ENCODE measurements at places on chromosomes 3 and 15. TPM values are rescaled to one million over a fixed set of nuclear protein-coding genes. Genes with fewer than 3 reads are reported as not detected.
A peak's percentile ranks its signal among the peaks of the same experiment; 100 is the strongest.

GRCh38 chr3:135444058-135444457 is 521.5 kb upstream of the PPP2R3A start:
- H3K27me3 ChIP-seq = peaks cover 36% of the 10 kb centered on the region
- no peaks in the 10 kb centered on the region for H3K36me3 ChIP-seq
- no peak overlapping the region for H3K27ac ChIP-seq
- H3K4me3 ChIP-seq = no peak overlapping the region

The LRRC2 gene
- 0.28 TPM for total RNA-seq

DNA sequence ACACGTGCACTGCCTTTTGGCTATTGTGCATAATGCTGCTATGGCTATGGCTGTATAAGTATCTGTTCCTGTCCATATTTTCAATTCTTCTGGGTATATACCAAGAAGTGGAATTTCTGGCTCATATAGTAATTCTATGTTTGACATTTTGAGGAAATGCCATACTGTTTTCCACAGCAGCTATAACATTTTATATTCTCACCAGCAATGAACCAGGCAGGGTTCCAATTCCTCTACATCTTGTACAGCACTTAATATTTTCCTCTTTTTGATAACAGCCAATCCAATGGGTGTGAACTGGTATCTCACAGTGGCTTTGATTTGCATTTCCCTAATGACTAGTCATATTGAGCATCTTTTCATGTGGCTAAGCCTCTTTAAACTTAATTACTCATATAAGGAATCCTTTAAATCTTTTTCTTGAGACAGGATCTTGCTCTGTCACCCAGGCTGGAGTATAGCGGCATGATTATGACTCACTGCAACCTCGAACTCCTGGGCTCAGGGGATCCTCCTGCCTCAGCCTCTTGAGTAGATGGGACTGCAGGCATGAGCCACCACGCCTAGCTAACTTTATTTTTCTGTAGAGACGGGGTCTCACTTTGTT is 38.1 kb upstream of the IGDCC4 start:
- H3K27me3 ChIP-seq = no peaks in the 10 kb centered on the region
- no peak overlapping the region for H3K4me3 ChIP-seq
- no peaks in the 10 kb centered on the region for H3K4me1 ChIP-seq
- peaks cover 45% of the 10 kb centered on the region for H3K36me3 ChIP-seq
- no peak overlapping the region for H3K27ac ChIP-seq

DNA sequence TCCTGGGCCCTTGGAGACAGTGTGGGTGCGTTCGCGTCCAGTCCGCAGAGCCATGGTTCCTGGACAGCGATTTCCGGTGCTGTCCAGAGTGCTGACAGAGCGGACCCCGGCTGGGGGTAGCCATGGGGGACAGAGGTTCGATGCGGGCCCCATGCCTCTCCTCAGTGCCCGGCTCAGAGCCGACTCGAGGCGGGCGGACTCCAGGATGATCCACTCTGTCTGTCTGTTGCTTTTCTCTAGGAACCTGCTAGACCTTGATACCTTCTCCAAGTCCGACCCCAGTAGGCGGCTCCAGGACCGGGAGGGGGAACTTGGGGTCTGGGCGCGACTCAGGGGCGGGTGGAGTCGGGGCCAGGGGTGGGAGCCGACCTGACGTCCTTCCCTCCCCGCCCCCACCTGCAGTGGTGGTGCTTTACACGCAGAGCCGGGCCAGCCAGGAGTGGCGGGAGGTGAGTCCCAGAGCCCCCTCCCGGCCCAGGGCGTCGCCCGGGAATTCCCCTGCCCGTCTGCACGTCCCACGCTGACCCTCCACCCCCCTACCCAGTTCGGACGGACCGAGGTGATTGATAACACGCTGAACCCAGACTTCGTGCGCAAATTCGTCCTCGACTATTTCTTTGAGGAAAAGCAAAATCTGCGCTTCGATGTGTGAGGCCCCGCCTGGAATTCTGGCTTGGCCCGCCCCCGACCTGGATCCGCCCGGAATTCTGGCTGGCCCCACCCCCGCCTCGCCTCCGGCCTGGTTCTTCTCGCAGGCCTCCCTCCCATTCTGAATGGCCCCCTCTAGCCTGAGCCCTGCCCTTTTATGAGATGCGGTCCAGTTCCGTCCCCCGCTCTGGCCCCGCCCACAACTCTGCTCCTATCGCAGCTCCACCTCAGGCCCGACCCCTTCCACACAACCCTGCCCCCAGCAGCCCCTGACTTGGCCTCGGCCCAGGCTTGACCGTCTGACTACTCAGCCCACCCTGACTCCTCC is 1.0 kb downstream of the CPNE9 start:
- H3K4me1 ChIP-seq = peaks cover 11% of the 10 kb centered on the region
- H3K4me3 ChIP-seq = peak overlapping the region; percentile 38
- no peak overlapping the region for H3K27ac ChIP-seq
- H3K27me3 ChIP-seq = peaks cover 9% of the 10 kb centered on the region
- no peaks in the 10 kb centered on the region for H3K36me3 ChIP-seq
- peak; percentile 37 for DNase-seq

DNA sequence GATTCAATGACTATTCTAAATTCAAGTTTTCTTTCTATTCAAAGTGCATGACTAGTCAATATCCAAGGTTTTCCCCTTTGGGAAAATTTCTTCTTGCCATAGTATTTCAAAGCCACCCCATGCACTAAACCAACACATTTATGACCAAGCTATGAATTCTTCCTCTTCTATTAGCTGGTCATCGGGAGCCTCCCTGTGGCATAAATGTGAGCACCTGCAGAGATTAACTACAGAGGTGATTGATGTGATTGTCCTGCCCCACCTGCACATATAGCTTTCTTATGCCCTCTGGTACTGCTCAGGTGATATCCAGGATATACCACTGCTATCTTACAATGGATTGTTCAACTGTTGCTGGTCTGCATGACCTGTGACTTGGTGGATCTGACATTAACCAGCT is 694.9 kb downstream of the ZBBX start:
- no peak overlapping the region for H3K27ac ChIP-seq
- no peak for DNase-seq
- H3K4me3 ChIP-seq = no peak overlapping the region
- H3K4me1 ChIP-seq = no peaks in the 10 kb centered on the region

- H3K27ac ChIP-seq = peak overlapping the region; percentile 92
- DNase-seq = peak; percentile 71
- H3K27me3 ChIP-seq = no peaks in the 10 kb centered on the region
These were observed 319 bp downstream of the LNP1 start for GRCh38 chr3:100401674-100402041.

The PPP1R14D gene
- not detected for total RNA-seq

DNA sequence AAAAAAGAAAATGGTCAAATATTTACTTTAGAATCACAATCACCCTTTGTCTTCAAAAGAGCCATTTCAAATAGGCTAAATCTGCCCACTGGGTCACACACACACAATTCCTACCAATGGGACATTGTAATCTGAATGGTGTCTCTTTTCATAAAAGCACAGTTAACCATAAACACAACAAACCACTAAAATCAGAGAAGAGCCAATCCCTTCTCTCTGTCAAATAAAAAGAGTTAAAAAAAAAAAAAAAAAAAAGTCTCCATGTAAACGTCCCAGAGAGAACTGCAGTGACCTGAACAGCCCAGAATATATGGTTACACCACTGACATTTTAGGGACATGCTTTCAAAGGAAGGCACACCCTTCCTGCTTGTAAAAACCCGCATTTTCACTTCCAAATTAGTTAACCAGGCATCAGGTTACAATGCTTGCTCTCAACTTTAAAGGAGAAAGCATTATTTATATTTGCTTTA is 63.7 kb downstream of the PRICKLE2 start:
- H3K36me3 ChIP-seq = no peaks in the 10 kb centered on the region
- H3K27ac ChIP-seq = no peak overlapping the region
- peak; percentile 24 for DNase-seq
- H3K4me3 ChIP-seq = no peak overlapping the region
- no peaks in the 10 kb centered on the region for H3K27me3 ChIP-seq
- no peaks in the 10 kb centered on the region for H3K4me1 ChIP-seq
